ENCODE measurements at places on chromosomes 7 and 10.
A peak's percentile ranks its signal among the peaks of the same experiment; 100 is the strongest.

DNA sequence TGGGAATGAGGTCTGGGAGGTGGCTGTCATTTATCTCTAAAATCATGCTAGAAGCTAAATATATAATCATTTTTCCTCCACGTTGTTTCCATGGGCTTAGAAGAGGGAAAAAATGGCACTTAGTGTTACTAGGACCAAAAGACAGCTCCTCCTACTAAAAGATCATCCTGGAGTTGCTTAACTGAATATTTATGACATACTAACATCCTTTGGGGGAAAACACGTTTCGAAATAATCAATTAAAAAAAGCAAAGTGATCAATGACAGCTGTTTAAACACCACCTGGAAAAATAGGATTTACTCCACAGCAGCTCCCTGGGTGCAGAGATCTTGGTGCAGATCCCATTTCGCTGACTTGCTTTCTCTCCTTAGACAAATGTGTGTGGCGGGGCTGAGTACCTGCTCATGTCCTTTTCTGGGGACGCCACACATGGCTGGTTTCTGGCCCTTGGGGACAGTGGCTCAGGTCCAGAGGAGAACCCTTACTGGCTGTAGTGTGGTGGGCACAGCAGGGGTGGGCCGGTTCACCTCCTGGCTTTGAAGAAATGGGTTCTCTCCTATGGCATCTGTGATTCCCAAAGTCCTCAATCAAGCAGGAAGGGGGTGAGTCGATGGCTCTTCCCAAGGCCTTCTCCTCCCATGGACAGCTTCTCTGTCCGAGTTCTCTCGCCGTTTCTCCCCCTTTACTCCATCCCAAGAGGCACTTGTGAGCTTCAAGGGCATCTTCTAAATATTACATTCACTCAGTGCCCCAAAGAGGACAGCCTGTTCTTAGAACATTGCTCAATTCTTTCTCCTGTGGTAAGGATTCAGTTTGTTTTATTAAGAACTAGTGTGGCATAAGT, 156.4 kb upstream of the KLF14 start:
- no peak for DNase-seq

DNA sequence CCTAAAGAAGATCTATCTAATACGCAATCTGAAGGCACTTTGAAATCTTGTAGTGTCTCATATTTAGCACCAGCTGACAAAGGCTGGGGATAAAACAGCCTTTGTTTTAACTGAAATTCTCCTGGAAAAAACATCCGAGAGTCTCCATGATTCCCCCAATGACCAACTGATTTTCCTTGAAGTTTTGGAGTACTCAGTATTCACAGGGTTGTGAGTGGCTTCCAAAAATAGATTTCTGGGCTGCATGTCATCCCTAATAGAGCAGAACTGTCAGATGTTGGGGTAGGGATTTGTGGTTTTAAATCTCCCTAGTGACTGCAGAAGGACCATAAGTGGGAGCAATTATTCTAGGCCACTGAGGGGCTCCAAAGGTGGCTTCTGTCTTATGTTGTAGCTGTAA, 206.4 kb downstream of the TAX1BP1 start:
- no peak for DNase-seq

DNA sequence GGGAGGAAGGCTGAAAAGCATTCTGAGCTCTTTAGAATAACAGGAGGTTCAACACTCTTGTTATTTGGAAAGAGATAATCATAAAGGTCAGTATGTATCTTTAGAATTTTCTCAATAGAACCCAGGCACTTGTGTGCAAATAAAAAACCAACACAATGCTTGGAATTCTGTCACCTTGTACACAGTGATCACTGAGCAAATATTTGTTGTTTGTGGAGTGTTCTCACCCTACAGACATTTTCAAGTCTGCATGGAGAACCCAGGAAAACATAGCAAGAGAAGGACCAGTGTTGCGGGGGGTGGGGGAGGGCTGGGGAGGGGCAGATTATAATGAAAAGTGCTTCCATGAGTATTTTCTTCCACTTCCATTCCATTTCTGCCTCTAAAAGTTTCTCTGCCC, 87.4 kb downstream of the FAM107B start:
- DNase-seq: no peak

DNA sequence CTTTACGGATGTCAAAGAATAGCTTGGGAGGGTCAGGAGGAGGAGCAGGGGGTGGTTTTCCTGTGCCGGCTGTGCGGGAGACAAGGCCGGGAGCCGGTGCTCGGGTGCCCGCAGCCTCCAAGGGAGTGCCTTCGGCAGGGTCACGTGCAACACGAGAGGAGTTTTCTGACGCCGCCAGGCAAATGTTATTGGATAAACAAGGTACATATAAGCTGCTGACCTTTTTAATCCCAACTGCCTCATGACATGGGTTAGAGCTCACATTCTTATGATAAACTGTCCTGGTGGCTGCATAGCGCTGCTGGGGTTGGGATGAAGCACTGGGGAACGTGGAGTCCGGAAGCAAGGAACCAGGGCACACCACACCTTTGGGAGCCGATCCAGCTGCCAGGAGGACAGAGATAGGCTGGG, 124.8 kb upstream of the PDLIM1 start:
- no peak for DNase-seq

GRCh38 chr7:138579671-138580070, 119.6 kb downstream of the TRIM24 start:
- no peak for DNase-seq

DNA sequence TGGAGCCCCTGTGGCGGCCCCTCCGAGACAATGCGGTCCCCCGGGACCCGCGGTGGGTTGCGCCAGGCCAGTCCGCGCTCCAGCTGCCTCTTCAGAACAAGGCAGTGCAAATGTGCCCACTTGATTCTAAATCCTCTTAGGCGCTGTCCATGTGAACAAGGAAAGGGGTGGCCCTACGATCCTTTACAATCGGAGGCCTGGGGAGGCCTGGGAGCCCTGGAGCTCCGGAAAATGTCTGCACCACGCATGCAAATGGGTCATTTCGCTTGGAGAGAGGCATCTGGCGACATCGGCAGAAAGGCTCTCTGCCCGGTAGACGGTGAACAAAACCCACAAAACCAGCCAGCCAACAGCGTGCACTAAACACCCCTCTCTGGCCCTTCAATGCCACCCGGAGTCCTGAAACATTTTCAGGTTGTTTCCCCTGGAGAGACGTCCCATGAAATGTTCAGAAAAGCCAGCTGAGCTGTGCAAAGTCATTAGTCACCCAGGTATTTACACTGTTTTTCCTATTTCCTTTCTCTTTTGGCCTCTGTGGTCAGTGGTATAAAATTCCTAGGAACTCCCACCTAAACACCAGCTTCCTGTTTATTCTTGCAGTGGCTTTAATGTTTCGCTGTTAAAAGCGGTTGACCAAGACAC, 102.8 kb upstream of the ZNF438 start:
- DNase-seq: peak; percentile 13

GRCh38 chr10:89364531-89364930, 13.3 kb upstream of the IFIT1B start:
- DNase-seq: no peak

DNA sequence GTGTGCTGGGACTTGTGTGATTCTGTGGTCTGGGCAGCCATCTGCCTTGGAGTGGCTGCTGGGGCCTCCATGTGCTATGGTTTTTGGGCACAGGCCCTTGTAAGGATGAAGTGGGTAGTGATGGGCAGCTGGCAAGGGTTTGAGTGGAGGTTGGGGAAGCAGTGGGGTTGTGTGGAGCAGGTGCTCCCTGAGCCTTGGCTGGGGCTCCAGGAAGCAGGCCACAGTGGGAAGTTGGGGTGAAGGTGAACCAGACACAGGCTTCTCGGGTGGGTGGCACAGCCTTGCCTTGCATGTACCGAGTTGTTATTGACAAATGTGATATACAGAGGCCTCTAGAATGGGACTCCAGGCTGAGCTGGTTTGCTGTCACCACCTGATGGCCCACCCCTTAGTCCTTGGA, 82.3 kb downstream of the ADCY1 start:
- DNase-seq: no peak

DNA sequence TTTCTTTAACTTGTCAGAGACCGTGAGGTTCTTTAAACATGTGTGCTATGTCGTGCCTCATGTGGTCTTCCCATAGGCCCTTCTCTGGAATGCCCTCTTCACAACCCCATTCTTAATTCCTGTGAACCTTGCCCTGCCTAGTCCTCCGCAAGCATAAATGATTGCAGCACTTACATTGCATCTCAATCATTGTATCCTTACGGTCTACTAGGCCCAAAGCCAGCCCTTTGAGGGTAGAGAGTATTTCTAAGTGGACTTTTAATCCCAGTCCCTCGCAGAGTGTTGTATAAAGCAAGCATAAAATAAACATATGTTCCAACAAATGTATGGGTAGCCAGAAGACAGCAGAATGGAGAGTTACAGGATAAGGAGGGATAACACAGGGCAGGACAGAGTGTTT, 92.1 kb upstream of the FAM133B start:
- DNase-seq: no peak

DNA sequence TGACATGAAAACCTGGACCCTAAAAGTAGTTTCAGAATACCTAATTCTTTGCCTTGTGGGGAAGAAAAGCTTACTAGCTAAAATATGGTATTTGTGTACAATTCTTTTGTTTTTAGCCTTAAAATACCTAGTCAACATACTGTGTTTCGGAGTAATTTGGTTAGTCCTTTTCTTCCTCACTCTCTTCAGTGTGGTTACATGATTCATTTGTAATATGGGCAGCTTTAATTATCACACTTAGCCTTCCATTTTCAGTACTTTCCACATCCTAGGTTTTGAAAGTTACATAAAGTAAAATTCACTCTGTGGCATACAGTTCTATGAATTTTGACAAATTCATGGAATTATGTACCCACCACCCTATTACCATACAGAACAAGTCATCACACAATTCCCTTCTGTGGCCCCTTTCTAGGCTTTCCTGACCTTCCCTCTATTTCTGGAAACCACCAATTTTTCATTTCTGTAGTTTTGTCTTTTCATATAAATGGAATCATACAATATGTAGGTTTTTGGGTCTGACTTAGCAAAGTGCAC, 96.2 kb downstream of the EMX2 start:
- no peak for DNase-seq

GRCh38 chr7:45160417-45160881, 2.9 kb downstream of the RAMP3 start:
- DNase-seq: no peak

DNA sequence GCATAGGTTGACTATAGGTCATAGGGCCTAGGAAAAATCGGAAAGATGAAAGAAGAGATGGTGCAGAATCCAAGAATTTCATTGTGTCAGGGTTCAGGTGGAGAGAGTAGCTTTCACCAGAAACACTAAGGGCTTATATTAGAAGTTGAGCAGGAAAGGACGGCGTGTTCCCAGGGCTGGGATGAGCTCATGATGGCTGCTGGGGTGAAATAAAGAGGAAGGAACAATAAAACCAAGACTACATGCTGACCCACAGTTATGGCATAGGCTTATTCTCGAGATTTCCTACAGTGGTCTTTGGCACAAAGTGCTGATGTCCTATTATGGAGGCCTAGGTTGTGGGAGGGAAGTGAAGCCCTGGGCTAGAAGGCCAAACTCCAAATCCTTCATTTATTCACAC, 195.8 kb downstream of the PTEN start:
- no peak for DNase-seq

- DNase-seq: peak; percentile 36
Observed at GRCh38 chr10:80382989-80383388, 25.4 kb upstream of the PRXL2A start.

DNA sequence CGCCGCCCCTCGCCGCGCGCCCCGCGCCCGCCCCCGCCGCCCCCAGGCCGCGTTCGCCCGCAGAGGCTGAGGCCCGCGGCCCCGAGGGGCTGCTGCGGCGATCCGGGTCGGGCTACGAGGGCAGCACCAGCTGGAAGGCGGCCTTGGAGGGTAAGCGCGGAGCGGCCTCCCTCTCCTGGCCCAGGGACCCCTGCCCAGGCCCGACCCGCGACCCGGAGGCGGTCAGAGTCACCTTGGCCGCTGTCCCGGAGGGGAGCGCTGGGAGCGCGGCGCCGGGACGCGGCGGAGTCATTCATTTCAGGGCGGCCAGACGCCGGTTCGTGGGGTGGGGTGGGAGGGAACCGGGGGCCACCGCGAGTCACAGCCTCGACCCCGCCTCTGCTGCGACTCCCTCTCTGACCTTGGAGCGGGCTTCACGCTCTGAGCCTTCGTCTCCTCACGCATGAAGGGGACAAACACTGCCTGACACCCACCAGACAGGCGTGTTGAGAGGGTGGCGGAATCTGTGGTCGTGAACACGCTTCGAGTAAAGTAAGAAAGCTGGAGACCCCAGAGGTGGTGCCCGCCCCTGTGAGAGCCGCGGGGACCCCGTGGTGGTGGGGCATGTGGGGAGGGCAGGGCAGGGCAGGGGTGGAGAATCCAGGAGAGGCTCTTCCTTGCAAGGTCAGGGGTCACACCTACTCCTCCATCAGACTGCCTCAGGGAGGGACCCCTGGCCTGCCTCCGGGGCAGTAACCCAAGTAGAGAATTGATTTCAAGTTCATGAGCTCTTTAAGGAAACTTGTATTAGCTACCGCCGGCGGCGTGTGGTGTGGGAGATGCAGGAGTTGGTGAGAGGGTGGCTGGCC, 707 bp downstream of the CLEC2L start:
- DNase-seq: no peak

DNA sequence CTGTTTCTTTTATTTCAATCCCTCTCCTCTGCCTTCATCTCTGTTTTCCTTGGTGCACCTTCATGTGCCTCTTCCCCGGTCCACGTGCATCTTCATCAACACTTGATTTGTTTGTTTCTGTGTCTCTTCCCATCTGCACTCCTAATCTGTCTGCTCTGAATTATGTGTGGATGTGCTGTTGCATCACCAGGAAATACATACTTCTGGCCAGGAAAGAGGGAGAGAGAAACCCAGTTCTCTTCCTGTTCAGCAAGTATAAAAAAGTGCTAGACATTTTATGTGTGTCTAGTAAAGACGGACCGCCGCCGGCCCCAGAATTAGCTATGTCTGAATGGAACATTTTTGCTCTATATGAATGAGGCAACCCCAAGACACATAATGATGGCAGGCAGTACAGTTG, 93.8 kb downstream of the CALD1 start:
- DNase-seq: no peak

DNA sequence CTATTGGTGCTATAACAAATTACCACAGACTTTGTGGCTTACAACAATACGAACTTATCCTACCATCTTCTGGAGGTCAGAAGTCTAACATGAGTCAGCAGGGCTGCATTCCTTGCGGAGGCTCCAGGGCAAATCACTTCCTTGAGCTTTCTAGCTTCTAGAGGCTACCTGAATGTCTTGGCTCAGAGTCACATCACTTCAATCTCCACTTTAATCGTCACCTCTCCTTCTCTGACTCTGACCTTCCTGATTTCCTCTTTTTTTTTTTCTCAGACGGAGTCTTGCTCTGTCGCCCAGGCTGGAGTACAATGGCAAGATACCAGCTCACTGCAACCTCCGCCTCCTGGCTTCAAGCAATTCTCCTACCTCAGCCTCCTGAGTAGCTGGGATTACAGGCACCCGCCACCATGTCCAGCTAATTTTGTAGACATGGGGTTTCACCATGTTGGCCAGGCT, 44.6 kb upstream of the ANAPC16 start:
- no peak for DNase-seq

DNA sequence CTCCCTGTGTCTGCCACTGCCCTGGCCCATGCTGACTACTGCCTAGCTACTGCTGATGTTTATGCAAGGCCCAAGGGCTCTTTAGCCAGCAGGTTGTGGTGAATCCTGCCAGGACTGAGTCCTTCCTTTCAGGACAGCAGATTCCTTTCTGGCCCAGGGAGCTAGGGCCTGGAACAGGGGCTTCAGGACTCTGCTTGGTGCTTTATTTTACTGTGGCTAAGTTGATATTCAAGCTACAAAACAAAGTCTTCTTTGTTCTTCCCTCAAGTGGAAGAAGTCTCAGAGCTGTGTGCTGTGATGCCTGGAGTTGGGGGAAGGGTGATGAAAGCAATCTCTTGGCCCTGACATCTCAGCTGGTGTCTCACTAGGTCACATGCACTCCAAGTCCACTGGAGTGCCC, 66.2 kb upstream of the NME8 start:
- DNase-seq: no peak
